ENCODE measurements at places on chromosomes 7 and 10.

- no peak for DNase-seq
Observed at GRCh38 chr10:125060826-125061556, 99.4 kb downstream of the CTBP2 start.

GRCh38 chr7:125661677-125662076, 732.1 kb upstream of the POT1 start:
- no peak for DNase-seq

DNA sequence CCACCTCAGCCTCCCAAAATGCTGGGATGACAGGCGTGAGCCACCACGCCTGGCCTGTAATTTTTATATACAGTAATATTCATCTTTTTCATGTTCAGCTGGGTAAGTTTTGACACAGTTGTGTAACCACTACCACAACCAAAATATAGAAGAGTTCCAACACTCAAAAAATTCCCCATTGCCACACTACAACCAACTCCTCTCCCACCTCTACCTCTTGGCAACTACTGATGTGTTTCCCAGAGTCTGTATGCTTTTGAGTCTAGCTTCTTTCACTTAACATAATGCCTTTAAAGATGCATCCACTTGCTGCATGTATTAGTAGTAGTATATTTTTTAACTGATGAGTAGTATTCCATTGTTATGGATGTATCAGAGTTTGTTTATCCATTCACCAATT, 90.7 kb downstream of the SRPK2 start:
- no peak for DNase-seq

DNA sequence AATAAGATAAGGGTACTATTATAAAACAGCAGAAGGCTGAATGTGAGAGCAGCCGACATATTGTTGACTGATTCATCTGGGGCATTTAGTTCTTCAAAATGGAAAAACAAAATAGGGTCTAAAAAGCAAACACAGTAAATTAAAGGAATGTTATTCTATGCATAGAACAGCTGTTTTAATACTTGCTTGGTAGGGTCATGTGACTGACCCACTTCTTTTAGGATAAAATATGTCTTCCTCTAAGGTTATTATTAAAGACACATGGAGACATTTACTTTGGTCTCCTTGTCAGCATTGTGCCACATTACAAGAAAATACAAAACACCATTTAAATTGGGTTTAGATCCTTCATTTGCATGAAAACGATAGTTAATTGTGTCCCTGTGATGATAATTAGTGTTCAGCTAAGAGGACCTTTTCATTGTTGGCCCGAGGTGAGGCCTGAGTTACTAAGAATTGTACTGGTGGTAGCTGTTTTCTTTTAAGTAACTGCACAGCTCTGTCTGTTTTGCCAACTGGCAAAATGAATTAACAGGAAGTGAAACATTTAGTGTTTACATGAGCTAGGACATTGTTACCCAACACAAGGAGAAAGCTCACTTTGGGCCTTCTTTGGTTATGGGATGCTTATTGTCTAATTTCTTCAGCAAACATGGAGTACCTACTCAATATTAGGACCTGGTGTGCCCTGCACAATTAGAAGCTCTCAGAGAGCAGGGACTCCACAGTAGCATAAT, 764.4 kb downstream of the LRMDA start:
- no peak for DNase-seq

DNA sequence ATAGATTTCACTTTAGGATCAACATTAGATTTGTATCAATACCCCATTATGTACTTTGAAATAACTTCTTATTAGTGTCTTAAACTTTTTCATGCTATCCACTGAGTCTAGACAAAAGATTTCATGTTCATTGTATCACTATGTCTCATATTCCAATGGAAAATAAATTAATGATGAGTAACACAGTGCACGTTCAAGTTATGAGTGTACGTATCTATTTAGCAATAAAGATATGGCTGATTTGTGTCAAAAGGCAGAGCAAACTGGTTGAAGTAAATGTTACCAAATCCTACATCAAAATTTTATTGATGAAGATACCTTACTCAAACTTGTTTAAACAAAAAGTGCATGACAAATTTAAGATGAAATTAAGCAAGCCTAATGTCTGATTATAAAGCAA, 102.4 kb downstream of the SEMA3E start:
- no peak for DNase-seq

DNA sequence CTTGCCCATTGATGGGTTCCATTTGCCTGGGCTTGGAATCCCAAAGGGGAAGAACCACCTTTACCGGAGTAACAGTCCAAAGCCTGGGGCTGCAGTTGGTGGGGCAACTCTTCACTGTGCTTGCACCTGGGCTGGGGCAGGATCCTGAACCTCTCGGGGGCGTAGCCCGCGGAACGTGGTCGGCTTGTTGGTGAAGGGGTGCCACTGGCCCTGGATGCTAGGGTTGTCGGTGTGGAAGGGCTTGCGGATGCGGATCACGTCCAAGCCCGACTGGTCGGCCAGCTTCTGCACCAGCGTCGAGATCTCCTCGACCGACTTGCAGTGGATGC, 710 bp downstream of the MRPL43 start:
- no peak for DNase-seq

GRCh38 chr10:182441-183201, 47.4 kb downstream of the ZMYND11 start:
- no peak for DNase-seq

GRCh38 chr10:65618126-65618525, 1307.7 kb upstream of the LRRTM3 start:
- no peak for DNase-seq

DNA sequence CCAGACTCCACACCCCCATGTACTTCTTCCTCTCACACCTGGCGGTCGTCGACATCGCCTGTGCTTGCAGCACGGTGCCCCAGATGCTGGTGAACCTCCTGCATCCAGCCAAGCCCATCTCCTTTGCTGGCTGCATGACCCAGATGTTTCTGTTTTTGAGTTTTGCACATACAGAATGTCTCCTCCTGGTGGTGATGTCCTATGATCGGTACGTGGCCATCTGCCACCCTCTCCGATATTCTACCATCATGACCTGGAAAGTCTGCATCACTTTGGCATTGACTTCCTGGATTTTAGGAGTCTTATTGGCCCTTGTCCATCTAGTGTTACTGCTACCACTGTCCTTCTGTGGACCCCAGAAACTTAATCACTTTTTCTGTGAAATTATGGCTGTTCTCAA, 4.8 kb downstream of the OR2A25 start:
- no peak for DNase-seq

DNA sequence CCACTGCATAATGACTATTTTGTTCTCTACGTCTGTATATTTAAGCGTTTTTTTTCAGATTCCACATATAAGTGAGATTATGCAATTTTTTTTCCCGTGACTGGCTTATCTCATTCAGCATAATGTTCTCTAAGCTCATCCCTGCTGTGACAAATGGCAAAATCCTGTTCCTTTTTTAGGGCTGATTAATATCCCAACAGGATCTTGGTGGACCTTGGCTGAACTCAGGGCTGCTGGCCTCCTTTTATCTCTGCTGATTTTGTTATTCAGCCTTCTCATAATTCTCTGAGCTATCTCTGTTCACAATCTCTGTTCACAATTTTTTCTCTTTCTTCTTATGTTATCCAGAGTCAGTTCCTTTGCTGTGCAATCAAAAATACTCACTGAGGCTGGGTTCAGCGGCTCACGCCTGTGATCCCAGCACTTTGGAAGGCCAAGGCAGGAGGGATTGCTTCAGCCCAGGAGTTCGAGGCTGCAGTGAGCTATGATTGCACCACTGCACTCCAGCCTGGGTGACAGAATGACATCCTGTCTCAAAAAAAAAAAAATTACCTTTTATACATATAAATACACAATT, 1035.9 kb upstream of the AUTS2 start:
- no peak for DNase-seq

- peak; percentile 16 for DNase-seq
Observed at GRCh38 chr7:76216381-76217082, 14.8 kb downstream of the SRRM3 start.

DNA sequence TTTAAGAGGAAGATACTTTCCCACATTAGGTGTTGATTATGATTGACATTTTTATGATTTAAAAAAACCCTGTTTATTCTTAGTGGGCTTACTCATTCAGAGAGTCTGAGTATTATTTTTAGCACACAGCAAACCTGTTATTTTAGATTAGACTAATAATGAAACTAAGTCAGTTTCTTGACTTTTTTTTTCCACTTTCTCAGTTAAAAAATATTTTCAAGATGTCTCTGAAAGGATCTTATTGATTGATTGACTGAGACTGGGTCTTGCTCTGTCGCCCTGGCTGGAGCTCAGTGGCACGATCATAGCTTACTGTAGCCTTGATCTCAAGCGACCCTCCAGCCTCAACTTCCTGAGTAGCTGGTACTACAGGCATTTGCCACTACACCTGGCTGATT, 20.4 kb upstream of the INPP5F start:
- DNase-seq, result no peak

DNA sequence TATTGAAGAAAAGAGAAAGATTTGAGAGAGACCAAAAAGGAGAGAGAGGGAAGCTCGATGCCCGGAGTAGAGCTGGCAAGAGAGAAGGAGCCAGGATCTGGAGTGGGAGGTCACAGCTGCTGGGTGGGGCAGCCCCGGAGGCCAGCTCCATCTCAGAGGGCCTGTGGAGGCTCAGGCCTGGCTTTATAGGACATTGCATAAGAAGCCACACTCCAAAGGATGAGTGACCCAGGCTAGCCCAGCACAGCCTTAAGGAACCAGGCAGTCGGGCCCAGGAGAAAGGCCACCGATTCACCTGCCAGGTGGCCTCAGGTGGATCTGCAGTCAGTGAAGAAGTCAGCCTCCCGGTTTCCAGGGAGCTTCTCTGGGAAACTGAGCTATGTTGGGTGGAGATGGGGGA, 676 bp downstream of the PLAC9 start:
- DNase-seq, result no peak

- DNase-seq, result no peak
Observed at GRCh38 chr10:79324032-79324695, 23.1 kb upstream of the PPIF start.

DNA sequence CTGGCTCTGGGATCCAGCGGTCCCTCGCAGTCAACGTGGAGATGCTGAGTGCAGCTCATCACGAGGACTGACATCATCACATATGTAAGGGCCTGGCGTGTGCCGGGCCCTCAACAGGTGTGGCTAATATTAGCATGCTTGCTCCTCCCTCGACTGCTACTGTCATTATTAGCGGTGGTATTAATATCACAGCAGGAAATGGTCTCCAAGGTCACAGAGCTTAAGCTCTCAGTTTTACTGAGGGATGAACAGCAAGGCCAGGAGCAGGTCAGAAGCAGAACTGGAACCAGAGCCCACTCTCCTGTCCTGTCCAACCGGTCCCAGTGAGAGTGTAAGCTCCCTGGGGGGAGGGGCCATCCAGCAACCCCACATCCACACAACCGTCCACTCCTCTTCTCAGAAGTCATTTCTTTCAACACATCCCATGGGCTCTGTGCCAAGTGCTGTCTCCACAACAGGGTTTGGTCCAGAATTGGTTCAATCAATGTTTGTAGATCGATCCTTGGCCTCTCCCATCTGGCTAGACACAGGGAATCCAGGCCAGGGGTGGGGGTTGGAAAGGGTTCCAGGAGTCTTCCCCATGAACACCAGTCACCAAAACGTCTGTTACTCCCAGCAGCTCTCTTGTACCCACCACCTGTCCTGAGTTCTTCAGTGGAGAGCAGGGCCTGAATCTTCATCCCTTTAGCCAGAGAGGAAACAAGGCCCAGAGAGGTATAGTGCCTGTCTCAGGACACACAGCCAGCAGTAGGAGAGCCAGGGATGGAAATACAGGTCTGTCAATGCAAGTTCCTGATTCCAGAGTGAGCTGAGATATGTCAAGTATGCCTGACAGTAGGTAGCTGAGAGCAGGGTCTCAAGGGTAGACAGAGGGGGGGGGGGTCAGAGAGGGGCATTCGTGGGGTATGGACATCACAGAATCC, 45.3 kb upstream of the ZMIZ1 start:
- DNase-seq, result no peak

DNA sequence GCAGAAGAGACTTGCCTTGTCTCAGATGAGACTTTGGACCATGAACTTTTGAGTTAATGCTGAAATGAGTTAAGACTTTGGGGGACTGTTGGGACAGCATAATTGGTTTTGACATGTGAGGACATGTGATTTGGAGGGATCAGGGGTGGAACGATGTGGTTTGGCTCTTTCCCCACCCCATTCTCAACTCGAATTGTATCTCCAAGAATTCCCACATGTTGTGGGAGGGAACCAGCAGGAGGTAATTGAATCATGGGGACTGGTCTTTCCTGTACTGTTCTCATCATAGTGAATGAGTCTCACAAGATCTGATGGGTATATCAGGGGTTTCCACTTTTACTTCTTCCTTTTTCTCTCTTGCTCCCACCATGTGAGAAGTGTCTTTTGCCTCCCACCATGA, 229.7 kb upstream of the KCND2 start:
- DNase-seq, result no peak

GRCh38 chr7:112202816-112203215, 3.4 kb downstream of the DOCK4 start:
- DNase-seq, result peak; percentile 63

DNA sequence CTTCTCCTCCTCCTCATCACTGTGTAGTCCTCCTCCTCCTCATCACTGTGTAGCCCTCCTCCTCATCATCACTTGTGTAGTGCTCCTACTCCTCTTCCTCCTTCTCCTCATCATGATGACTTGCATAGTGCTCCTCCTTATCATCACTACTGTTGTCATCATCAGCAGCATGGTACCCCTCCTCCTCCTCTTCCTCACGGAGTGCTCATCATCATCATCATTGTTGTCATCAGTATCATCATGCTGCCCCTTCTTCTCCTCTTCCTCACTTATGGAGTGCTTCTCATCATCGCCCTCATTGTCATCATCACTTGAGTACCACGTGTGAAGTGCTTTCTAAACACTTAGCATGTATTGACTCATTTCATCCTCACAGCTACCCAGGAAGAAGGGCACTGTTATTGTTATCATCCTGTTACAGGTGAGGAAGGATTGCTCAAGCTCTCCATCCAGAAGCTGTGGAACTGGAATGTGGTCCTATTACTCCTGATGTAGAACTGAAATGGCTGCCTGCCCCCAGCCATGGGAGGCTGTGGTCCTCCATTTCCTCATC, 122.8 kb upstream of the SHH start:
- no peak for DNase-seq

GRCh38 chr7:28364082-28364481, 48.2 kb upstream of the CREB5 start:
- DNase-seq, result no peak

- DNase-seq, result no peak
Observed at GRCh38 chr7:103622274-103622673, 176.3 kb upstream of the SLC26A5 start.
